SJSA1 (cell line): ENCODE measurements at places on chromosomes 4 and X.
A peak's percentile ranks its signal among the peaks of the same experiment; 100 is the strongest.

- no peak for DNase-seq
These were observed 485.7 kb upstream of the HS3ST1 start for GRCh38 chr4:11914406-11914805.

GRCh38 chrX:53262918-53263394 is 18.4 kb downstream of the IQSEC2 start:
- DNase-seq, result peak; percentile 68

- DNase-seq, result peak; percentile 46
These were observed 102.3 kb downstream of the PSAPL1 start for GRCh38 chr4:7332216-7333023.

- DNase-seq, result no peak
These were observed 10.0 kb upstream of the ELF4 start for GRCh38 chrX:130120321-130120731.

- DNase-seq, result no peak
These were observed 287.2 kb downstream of the OPHN1 start for GRCh38 chrX:68146054-68146453.

DNA sequence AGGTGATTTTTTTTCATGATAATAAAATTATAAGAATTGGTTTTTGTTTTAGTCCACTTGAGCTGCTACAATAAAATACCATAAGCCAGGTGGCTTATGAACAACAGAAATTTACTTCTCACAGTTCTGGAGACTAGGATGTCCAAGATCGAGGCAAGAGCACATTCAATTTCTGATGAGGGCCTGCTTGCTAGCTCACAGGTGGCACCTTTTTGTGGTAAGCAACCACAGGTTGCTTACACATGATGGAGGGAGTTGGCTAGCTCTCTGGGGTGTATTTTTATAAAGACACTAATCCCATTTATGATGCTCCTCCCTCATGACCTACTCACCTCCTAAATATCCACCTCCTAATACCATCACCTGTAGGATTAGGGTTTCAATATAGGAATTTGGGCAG is 1248.5 kb upstream of the TENM3 start:
- no peak for DNase-seq

DNA sequence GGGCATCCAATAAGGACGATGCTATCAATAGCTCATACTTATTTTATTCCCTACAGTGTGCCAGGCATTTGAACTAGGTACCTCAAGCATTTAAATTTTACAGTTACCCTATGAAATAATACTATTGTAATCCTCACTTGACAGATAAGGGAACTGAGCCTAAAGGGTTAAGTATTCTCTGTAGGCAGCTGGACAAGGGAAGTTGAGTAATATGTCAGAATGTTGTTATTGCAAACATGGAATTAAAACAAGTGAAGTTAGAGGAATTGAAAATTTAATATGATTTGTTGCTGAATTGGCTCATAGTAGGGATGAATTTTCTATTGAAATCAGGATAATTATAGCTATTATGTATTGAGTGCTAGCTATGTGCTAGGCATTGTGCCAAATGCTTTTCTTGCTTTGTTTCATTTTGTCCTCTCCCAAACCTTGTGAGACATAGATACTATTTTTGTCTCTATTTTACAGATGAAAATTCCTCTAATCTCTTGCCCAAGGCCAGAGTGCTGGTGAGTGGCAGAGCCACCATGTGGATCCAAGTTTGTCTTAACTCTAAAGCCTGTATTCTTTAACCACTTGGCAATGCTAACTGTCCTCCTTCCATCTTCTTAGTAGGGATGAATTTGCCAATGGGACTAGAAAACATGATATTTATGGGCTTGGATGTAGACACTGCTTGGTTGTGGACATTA is 58.1 kb downstream of the TMEM164 start:
- no peak for DNase-seq

DNA sequence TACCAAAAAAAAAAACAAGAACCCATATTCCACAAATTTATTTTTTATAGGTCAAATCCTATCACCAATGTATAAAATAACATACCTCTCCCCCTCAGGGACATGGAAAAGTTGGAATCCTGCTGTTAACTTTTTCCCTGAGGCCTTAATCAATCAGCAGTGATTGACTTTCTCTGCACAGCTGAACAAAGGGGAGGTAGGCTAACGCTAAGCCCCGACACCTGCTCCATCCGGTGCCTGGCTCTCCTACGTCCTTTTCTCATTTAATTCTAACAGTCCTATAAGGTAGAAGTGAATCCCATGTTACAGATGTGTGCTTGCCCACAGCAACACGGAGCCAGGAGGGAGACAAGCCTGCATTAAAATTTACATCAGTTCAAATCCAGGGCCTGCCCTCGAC is 2.8 kb downstream of the CENPU start:
- no peak for DNase-seq

DNA sequence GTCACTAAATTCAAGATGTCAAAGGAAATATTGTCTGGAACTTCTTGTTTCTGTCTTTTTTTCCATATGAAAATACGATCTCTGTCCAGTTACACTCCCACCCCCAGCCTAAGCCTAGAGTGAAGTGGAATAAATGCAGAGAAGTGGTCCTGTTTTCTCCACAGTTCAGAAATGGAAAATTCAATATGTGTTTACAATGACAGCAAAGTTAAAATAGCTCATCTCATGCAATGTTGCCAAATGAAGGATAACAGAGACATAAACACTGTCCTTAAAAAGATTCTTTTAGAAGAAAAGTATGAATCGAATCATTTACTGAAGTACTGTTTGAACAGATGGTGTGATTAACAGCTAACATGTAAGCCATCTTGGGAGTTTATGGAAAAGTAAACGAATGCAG is 160.8 kb upstream of the STK26 start:
- DNase-seq, result no peak

GRCh38 chrX:40099055-40099958 is 1.5 kb upstream of the BCOR start:
- DNase-seq, result peak; percentile 30

- no peak for DNase-seq
These were observed 76.3 kb downstream of the SOWAHB start for GRCh38 chr4:76821641-76822040.

DNA sequence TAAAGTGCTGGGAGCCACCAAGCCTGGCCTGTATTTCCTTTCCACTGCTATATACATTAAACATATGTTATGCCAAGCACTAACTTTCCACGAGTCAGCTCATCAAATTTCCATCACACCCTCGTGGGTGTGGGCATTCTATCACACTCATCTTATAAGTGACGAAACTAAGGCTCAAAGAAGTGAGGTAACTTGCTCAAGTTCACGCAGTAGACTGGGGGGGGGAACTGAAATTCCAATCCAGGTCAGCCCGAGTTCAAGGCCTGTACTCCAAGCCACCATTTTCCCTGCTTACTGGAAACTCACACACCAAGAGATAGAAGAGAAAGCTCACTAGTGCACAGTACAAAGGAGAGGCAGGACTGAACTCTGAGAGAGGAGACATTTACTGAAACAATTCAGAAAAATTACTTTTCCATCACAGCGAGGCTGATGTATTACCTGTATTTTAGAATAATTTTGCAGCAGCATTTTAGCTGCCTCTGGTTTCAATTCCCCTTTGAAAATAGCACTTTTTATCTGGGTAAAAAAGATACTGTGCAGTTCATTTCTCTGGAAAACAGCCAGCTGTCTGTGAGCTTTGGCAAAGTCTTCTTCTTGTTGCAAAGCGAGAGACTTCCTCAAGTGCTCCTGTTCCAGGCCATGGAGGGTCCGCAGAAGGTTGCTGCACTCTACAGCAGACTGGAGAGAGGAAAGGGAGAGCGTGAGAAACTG is 76.8 kb downstream of the EVC2 start:
- DNase-seq, result no peak

DNA sequence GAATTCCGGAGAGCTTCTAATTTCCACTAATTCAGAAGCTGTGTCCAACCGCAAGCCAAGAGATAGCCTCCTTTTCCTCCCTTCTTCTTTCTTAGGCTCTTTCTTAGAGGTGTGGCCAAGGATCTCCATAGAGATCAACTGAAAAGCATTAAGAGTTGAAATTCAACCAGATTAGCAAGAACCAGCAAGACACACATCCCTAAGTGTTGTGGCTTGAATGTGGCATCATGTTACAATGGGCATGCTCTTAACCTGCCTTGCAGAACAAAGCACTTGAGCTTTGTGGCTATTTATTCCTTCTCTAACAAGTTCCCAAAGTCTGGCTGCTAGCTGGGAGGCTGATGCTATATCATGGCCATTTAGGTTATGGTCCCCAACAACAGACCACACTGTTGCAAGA is 10.4 kb downstream of the ANOS1 start:
- no peak for DNase-seq

- DNase-seq, result no peak
These were observed 132.2 kb downstream of the STIM2 start for GRCh38 chr4:26992657-26993361.

DNA sequence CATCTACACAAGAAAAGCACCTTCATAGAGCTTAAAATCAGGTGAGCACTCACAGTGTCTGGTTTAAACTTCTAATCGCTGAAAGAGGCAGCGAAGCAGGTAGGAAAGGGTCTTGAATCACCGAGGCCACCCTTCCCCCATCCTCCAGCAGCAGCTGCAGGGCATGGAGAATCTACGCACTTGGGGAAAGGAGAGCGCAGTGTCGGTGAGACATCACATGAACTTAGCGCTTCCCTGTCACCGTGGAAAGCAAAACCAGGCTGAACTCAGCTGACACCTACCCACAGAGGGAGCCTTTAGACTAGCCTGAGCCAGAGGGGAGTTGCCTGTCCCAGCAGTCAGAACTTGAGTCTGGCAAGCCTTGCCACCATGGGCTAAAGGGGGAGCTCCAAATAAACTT is 197.2 kb upstream of the ZFP42 start:
- no peak for DNase-seq

GRCh38 chrX:45602151-45602550 is 401.5 kb upstream of the DIPK2B start:
- no peak for DNase-seq

- DNase-seq, result no peak
These were observed 132.1 kb upstream of the NEIL3 start for GRCh38 chr4:177177541-177178081.

- DNase-seq, result no peak
These were observed 13.3 kb downstream of the CLDN22 start for GRCh38 chr4:183306811-183307210.

- no peak for DNase-seq
These were observed 151.5 kb downstream of the CENPC start for GRCh38 chr4:67393699-67394281.

DNA sequence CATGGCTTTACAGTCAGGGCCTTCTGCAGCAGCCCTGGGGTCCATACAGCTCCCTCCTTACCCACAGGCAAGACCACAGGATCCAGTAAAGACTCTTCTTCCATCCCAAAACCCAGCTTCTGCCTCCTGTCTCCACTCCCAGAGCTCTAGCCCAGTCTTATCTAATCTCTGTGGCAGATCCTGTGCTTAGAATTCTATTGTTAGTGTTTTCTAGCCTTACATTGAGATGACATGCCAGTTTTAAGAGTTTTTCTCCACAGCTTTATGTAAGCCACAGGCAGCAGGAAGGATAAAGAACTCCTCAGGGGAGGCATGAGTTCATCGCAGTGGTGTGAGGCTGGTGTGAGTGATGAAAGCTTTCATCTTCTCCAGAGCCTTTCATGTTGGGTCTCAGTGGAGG is 129.1 kb downstream of the RCHY1 start:
- DNase-seq, result no peak

GRCh38 chr4:150541681-150542080 is 40.3 kb upstream of the MAB21L2 start:
- DNase-seq, result no peak

DNA sequence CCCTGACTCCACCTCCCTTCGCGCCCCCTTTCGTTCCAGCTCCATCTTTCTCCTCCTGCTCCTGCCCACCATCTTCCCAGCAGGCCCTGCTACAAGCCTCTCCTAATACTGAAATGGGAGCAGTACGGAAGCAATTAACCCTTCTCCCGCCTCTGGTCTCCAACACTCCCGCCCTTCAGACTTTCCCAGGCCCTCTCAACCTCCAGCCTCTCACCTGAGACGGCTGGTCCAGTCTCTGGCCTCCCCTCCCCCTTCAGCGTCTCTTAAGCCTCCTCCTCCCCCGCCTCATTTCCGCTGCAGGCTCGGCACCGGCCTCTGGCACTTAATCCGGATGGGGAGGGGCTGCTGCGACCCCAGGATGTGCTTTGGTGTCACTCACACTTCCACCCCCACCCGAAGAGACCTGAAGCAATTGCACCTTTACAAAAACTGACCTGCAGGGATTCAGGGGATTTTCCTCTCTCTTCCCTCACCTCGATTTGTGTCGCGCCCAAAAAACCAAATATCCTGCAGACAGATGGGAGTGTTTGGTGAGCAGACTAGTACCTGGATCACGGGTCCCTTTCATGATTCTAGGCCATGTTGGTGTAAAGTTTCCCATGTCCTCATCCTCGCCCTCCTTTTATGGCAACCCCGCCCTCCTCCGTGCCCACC is 657 bp downstream of the TCEAL8 start:
- DNase-seq, result peak; percentile 22

DNA sequence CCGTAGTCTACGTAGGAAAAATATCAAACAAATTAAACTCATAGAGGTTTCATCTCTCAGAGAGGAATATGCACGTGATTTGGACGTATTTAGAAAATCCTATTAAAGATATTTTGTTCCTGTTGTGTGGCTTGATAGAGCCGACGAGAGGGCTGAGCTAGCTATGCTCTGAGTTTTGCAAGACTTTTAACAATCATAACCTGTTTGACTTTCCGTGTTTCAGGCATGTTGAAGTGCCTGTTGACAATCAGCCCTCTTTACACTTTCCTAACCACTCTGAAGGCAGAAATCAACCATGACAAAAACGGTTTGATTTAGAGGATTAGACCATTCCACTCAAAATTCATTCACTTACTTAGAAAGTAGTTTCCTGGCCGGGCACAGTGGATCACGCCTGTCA is 297.3 kb downstream of the ASMT start:
- no peak for DNase-seq

- DNase-seq, result peak; percentile 58
These were observed 35.3 kb upstream of the GRPEL1 start for GRCh38 chr4:7103031-7103606.

DNA sequence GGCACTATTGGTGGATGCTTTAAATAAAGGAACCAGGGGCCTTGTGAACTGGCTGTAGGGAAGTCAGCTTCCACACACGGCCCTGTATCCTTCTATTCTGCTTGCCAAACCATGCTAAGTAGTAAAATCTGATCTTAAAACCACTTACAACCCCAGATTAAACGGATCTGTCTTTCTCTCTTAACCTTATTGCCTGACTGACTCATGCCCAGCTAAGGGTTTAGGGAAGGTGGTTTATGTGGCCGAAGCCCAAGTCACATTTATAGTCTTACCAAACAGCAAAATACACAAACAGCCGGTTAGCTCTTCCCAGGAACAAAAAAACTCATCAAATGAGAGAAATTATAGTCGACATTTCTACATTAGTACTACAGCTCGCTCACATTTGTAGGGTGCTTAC is 988.4 kb upstream of the TENM3 start:
- no peak for DNase-seq

DNA sequence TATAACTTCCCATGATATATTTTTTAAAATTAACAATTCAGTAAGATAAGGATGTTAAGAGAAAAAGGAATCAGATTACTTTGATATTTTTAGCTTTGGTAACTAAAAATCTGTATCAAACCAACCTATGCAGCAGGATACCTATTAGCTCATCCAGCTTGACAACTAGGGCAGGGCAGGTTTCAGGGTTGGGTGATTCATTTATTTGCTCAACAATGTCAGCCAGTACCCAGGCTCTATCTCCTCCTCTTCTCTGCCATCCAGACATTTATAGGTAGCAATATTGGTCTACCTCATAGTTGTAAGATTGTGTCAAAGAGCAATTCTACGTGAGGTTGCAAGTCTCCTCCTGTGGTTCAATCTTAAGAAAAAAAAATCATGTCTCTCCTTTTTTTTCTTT is 421.9 kb downstream of the ANKRD50 start:
- DNase-seq, result no peak

GRCh38 chrX:7542587-7543380 is 300.2 kb upstream of the VCX start:
- no peak for DNase-seq

GRCh38 chrX:23403849-23404248 is 69.2 kb downstream of the PTCHD1 start:
- no peak for DNase-seq
